ENCODE measurements at places on chromosomes 12 and 14.

GRCh38 chr12:98951406-98951805, 306.3 kb downstream of the APAF1 start:
- no peak for DNase-seq

DNA sequence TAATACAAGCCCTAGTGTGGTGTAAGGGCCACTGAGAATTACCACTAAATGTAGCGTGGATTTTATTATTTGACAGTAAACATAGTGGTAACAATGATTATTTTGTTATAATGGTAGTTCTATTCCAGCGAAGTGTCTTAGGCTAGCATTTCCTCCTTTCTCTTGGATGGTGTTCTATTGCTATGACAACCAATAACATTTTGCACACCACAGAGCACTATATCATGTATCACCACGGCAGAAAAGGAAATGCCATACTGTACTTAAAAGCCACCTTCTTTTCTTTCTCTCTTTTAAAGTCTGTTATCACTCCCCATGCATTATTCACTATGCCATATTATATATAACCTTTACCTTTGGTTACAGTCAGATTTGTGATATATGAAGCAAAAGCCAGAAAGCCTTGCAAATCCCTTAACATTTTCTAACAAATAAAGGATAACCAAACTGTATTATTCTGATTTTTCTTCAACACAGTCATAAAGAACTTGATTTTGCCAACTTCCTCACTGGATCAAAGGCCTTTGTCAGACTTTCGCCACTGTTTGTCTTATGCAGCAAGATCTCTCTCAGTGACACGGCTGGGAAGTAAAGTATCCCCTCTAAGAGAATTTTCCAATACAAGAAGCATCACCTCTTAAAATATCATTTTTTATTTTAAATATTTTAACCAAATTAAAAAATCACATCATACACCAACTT, 195.8 kb downstream of the FOXN3 start:
- no peak for DNase-seq

DNA sequence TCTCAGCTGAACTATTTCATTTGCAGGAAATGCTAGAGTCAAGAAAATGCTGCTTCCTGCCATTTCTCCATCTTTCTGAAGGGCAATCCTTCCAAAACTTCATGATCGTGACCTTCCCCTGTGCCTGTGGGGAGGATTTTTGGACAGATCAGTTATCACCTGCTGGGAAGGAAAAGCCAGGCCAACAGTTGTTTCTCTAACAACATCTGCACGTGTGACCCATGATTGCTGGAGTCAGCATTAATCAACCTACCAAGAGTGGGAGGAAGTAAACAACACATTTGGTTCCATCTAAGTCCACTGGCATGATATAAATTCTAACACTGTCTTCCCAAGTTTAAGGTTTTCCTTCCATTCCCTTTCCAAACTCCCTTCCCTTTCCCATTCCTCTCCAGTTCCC, 172.7 kb downstream of the APAF1 start:
- DNase-seq, result no peak

DNA sequence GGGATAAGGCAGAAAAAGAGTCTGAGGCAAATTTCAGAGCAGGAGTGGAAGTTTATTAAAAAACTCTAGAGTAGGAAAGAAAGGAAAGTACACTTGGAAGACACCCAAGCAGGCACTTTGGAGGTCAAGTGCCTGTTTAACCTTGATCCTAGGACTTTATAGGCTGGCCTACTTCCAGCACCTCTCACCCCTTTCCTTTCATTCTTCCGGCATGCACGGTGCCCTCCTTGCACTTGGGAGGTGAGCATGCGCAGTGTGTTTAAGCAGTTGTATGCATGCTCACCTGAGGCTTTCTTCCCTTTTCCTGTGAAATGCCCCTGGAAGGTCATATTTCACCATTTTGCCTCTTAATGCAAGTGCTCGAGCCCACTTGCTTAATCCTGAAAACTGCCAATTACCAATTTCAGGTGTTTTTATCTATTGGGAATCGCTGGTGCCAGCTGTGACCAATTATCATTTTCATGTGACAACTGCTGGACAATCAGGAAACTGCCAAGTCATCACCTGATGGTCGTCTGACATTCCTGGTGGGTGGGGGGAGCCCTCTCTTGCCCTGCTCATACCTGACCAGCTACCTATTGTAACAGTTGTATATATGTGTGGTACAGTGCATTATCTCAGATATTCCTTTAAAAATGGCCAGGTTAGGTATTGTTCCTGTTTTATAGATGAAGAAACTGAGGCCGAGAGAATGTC, 53.5 kb downstream of the SUDS3 start:
- no peak for DNase-seq

DNA sequence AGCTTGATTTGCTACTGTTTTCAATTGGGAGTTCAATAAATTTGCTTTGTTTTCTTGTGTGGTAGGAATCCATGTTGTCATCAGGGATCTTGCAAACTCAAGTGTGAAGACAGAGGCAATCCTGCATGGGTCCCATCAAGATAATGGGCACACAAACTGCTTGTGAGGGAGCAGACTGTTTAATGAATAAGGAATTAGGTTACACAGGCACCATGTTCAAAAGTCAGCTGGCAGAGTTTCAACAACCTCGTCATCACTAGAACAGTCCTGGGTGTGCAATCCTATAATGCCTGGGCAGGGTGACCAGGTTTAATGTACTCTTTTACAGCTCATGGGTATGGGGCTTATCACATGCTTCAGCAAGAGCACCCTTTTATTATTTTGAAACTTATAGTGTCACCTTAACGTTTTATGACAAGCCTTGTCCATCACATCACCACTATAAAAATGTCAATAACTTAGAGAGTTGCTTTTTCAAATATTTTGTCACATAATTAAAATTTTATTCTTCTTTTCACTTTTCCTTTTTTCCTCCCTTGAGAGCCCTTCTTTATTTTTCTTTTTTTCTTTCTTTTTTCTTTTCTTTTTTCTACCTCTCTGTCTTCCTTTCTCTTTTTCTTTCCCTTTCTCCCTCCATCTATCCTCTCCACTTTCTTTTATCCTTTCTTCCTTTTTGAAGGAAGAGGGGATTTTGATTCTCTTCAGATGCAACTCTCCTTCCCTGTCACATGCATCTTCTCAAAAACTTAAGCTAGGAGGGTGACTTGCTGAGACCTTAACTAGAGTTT, 252.2 kb upstream of the ATP2B1 start:
- DNase-seq, result no peak

- peak; percentile 46 for DNase-seq
Observed at GRCh38 chr14:100408350-100409002, 85.3 kb downstream of the SLC25A47 start.

GRCh38 chr12:115020091-115020490, 336.1 kb upstream of the TBX3 start:
- DNase-seq, result no peak

DNA sequence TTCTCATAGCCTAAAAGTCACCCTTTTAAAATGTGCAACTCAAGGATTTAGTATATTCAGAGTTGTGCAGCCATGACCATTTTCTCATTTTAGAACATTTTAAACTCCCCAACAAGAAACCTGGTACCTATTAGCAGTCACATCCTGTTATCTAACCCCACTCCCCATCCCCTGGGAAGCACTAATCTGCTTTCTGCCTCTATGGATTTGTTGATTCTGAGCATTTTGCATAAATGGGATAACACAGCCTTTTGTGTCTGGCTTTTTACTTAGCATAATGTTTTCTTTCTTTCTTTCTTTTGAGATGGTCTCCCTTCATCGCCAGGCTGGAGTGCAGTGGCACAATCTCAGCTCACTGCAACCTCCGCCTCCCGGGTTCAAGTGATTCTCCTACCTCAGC, 38.6 kb upstream of the YY1 start:
- DNase-seq, result no peak

DNA sequence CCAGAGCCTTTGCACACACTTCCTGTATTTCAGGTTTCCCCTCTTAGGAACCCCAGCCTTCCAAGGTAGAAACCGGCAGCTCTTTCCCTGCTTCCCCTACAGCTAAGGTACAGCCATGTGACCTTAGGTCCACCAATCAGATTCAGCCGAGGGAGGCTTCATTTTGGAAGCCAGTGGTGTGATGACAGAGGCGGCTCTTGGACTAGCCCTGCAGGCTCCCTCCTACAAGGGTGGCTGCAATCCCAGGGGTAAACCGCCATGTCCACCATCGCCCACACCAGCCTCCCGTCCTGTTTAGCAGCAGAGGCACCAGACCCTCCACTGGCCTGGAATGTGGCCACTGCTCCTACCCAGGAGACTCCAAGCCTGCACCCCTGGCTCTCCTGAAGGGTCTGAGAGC, 65.6 kb downstream of the SERPINA3 start:
- no peak for DNase-seq

DNA sequence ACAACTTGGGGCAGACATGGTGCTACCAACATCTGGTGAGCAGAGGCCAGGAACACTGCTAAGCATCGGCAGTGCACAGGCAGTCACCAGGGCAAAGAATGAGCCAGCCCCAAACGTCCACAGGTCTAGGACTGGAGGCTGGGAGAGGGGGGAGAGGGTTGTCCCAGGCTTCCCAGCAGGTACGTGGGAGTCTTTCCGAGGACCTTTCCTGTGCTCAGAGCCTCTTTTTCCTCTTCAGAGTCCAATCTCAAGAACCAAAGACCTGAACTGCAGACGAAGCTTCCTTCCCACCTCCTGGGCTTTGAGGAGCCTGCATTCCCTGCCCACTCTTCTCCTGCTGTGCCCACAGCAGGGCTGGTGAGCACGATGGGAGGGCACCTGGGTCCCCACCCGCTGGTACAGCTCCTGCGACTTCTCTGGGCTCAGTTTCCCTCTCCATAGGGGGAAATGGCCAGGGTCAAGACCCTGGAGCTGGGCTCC, 48.7 kb downstream of the DLK1 start:
- DNase-seq, result no peak

DNA sequence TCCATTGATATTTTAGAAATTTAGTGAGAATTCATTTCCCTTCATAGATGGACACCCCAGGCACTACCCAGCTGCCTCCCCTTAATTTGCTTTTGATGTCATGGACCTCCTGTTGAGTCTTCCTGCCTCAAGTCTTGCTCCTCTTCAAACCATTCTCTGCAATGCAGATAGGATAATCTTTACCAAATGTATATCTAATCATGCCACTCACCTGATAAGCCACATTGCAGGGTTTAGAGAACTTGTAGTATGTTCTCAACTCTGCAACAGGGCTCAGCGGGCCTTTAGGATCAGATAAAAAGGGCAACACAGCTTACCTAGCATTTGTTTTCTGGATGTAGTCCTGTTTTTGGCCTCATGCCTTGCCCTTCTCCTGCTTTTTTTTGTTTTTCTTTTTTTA, 234.5 kb downstream of the EMP1 start:
- no peak for DNase-seq

DNA sequence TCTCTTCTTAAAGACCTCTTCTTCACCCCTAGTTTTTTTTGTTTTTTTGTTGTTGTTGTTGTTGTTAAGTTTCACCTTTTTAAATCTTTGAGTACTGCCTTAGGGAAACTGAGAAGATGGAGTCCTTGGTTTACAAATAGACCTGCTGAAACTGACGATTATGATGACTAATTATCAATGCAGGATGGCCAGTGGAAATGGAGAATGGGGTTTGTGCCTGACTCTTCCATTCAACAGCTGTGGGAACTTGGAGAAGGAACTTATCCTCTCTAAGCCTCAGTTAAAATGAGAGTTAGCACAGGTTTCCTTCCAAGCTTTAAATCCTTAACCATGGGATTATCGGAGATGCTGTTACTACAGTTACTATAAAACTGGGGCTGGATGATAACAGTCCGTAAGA, 66.7 kb upstream of the PNMA1 start:
- DNase-seq, result no peak

DNA sequence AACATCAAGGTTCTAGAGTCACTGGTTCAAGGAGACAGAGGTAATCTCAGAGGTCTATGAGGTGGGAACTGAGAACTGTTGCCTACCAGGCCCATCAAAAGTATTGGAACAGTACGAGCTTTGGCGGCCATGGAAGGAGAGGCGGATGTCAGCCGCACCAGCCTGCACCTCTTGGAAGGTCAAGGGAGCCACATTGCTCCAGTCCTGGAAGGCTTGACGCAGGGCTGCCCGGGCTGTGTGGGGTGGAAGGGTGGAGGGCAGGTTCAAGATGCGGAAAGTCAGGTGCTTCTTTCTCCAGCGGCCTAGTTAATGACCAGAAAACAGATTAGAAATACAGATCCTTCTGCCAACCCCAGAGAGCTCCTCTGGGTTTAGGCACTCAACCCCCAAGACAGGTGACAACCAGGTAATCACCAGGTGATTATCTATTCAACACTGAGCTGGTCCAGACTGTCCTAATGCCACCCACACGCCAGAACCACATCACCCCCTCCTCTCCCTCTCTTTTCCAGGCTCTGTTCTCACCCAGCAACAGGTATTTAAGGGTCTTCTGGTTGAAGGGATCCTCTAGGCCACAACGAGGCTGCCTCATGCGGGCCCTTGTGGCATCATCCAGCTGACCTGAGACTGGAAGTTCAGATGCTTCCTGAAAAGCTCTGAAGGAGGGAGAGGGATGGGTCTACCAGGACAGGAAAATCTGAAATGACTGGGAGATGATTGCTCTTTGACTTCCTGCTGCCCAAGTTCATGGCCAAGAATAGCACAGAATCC, 2.0 kb downstream of the MMP19 start:
- DNase-seq, result no peak

DNA sequence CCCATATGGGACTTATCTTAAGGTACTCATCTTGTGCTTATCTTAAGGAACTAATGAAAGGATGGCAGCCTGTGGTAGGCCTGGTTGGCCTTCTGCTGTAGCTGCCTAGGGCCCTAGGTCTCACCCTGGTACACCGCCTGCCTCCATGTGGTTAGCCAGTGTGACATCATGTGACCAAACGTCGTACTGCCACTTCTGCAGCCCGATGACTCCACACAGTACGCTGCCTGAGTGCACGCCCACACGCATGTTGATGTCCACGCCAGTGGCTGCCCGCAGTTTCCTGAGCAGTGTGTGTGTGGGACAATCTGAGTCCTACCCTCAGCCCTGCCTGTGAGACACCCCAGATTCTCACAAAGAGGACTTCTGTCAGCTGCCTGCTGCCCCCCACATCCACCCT, 5.1 kb downstream of the ADCY4 start:
- DNase-seq, result no peak

DNA sequence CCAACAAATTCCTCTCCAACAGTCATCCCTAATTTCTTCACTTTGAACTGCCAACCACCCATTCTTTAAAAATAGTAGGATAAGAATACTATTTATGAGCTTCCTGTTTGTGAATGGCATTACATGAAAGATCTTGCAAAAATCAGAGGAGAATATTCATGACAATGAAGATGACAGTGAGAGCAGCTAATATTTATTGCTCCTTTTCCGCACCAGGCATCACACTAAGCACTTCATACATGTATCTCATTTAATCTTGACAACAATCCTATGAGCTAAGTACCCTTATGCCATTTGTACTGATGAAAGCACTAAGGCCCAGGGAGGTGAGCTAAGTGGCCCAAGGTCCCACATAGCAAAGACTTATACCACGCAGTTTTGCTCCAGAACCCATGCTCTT, 37.3 kb upstream of the CAPRIN2 start:
- DNase-seq, result no peak

DNA sequence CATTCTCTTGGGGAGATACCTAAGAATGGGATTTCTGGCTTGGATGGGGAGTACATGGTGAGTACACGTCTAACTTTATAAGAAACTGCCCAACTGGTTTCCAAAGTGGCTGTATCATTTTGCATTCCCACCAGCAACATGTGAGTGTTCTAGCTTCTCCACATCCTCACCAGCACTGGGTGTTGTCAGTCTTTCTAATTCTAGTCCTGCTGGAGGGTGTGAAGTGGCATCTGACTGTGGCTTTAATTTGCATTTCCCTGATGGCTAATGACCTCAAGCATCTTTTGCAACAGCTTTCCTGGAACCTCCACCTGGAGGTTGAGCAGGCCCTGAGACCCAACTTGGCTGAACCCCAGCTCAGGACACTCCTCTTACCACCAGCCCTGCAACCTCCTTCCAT, 17.8 kb downstream of the SELPLG start:
- no peak for DNase-seq

- no peak for DNase-seq
Observed at GRCh38 chr14:68349900-68350629, 442.8 kb downstream of the ZFP36L1 start.

All from SIG-M5 (cell line).